WTC11 (cell line): ENCODE measurements at places on chromosomes 3 and 15. TPM values are rescaled to one million over a fixed set of nuclear protein-coding genes. Genes with fewer than 3 reads are reported as not detected.

DNA sequence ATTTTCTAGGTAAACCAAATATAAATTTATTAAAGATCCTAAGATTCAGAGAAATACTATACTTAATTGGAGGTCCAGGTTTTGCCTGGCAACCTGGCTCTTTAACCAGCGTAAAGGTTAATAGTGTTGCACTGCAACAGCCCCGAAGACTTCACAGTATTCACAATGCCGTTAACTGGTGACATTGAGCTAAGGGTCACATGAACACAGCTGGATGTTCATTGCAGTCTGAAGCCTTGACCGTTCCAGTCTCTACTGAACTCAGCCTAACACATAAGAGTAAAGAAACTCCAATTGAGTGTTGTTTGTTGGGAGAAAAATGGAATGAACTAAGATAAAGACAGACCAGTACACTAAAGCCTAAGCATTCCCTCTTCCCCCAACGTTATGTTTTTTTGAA is 26.8 kb downstream of the NKIRAS1 start:
- no peak for DNase-seq

- DNase-seq, result no peak
These were observed 65.4 kb upstream of the ITGA11 start for GRCh38 chr15:68497206-68497910.

GRCh38 chr3:114809668-114810413 is 337.2 kb downstream of the ZBTB20 start:
- DNase-seq, result no peak

ZNF385D gene
- total RNA-seq, result 8.5 to 9.6 TPM (median 9.0 TPM) in 3 replicates

WDR93 gene
- total RNA-seq, result 0.09 TPM in 1 of 3 replicates, not detected in the others
